ENCODE measurements at places on chromosomes 1 and 21.

DNA sequence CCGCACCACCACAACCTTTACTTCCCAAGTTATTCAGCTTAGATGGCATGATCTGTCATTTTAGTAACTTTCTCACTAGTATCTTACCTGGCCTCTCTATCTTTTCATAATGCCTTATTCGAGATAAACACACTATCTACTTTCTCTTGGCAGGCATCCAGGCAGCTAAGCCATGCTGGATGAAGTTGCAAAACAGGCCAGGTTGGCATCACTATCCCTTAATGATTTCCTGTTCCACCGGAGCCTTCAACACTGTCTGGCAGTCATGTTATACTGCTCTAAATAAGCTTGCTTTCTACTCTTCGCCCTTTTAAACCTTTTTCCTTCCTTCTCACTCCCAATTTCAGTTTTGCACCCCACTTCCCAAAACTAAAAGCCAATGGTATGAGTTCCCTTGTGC, 12.0 kb upstream of the KCNH1 start:
- no peak for DNase-seq

DNA sequence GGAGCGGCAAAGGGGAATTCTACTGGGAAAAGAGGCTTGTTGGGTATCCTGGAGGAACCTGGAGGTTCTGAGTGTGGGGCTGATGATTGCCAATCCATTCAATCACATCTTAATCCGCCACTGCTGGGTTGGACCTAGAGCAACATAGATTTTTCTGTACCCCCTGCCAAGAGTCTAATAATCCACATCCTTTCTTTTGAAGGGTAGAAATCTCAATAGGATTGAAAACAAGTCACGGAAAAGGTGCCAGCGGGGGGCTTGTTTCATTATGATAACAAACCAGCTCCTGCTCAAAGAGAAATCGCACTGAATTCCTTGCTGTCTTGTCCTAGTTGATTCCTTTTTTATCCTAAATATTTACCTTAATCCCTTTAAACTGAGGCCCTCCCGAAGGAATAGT, 528.5 kb downstream of the ADGRL2 start:
- no peak for DNase-seq

DNA sequence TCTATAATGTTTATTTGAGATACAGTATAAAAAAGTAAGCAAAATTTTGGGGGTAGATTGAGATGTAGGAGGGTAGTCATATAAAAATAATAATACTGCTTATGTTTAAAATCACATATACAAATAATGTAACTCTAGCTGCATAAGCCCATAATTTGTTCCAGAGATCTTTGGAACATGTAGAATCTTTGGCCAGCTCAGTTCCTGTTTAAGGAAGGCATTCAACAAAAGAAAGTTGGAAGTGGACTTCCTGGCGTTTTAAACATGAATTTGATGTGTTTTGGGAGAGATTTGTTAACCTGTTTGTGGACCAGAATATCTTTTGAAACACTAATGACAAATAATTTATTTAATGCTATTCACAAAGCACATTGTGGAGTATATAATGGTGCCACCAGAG, 27.7 kb downstream of the GIPC2 start:
- DNase-seq, result no peak

DNA sequence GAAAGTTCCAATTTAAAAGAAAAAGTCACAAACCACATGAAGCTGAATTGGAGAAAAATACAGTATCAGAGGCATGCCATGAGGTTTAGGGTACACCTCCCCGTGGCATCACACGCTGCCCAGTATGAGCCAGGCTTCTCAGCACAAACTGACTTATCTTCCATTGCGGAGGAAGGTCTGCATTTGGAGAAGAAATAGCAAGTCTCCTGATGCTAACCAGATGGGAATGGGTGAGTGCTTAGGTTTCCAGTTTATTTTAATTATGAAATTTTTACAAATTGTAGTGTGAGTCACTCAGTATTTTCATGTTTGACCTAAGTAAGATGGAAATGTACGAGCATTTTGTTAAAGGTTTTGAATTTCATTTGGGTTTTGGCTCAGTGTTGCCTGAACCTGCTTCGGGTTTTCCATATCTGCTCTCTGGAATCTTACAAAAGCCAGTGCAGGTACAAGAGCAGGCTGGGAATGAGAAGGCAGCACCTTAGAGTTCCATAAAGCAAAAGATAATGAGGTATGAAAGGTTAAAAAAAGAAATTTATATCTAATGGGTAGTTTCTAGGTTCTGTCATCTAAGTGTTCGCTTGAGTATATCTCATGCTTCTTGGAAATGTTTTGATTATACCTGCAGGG, 213.9 kb downstream of the PATJ start:
- peak; percentile 75 for DNase-seq

GRCh38 chr1:29551123-29551936, 315.0 kb downstream of the PTPRU start:
- no peak for DNase-seq

- DNase-seq, result no peak
These were observed 35.8 kb downstream of the CDC42 start for GRCh38 chr1:22088331-22088730.
